ENCODE measurements at places on chromosomes 11 and 22.

- DNase-seq, result no peak
Observed at GRCh38 chr11:100833276-100833675, 146.2 kb downstream of the ARHGAP42 start.

DNA sequence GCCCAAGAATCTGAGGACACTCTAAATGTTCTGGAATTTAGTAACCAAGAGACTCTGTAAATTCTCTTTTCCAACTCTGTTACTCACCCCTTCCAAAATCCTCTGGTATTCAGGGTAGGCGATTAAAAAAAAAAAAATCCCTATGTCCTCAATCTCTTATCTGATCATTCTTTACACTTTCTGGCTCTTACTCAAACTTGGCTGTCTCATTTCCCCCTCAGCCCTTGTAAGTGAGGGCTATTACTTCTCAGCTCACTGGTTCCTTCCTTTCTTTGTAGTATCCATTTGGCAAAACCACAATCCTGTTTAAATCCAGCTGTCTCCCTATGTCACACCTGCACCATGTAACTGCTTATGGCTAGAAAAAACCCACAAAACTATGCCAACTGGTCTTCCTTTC, 12.7 kb upstream of the MSANTD2 start:
- no peak for DNase-seq

- no peak for DNase-seq
Observed at GRCh38 chr11:120539667-120540369, 28.3 kb downstream of the GRIK4 start.

DNA sequence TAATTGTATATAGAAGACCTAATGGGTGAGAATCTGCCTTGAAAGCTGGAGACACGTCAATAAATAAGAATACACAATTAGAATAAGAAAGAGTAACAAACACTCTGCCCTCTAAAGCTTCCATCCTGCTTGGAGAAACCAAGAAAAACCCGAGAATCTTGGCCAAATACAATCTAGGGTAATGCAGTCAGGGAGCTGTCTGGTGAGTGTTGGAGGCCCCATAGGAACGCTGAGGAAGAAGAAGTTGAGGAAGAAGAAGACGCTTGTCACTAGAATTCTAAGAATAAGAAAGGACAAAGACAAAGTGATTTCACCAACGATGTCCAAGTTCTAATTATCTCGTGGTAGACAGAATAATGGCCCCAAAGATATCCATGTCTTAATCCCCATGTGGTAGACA, 4485.9 kb upstream of the OR11H1 start:
- no peak for DNase-seq

DNA sequence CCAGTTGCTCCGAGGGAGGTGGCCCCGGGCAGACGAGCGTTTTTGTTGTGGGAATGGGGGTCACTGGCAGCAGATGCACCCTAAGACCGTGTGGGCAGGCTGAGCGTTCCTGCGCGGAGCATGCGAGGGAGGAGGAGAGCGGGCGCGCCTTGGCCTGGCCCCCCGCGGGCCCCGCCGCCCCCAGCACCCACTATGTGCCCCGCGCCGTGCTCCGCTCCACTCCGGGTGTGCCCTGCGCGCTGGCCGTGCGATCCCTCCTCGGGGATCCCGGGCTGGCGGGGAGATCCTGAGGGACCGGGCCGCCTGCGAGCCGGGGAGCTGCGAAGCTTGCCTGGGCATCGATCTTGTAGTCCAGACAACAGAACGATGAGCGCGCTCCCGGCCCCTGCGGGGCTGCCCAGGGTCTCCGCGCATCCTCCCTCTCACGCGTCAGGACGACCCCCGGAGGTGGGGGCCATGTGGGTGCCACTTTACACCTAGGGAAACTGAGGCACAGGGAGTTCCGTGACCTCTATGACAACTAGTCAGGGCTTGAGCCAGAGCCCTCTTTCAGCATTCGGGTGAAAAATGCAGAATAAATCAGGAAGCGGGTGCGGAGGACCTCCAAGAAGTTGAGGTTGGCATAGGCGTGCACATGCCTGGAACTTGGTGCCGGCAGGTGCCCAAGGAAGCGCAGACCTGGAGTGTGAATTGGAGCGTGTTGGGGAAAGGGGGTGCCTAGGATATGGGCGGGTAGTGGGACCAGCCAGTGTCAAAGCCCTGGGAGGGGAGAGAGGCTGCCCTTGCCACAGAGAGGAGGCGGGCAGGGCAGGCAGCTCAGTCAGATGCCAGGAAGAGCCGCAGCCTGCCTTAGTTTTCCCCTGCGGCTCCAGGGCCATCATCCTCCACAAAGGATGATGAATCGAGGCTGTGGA, 1.3 kb upstream of the KMT5B start:
- no peak for DNase-seq

DNA sequence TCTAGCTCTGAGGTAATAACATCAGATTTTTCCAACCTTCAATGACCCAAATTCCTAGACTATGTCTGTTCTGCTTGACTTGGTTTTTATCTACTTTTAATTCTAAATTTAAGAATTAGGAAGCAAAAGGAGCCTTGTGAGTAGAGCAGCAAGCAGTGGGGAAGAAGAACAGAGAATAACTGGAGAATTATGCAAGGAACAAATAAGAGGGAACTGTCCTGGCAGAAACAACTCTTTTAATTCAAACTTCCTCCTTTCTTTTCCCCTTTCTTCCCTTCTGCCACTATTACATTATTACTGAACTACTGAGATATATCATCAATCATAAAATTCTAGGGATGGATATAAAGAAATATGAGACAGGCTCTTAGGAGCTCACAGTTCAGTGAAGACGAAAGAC, 276.1 kb downstream of the SBF2 start:
- no peak for DNase-seq

GRCh38 chr11:16933756-16934603, 80.2 kb downstream of the PLEKHA7 start:
- no peak for DNase-seq

GRCh38 chr11:96097844-96098421, 174.0 kb upstream of the MTMR2 start:
- no peak for DNase-seq

DNA sequence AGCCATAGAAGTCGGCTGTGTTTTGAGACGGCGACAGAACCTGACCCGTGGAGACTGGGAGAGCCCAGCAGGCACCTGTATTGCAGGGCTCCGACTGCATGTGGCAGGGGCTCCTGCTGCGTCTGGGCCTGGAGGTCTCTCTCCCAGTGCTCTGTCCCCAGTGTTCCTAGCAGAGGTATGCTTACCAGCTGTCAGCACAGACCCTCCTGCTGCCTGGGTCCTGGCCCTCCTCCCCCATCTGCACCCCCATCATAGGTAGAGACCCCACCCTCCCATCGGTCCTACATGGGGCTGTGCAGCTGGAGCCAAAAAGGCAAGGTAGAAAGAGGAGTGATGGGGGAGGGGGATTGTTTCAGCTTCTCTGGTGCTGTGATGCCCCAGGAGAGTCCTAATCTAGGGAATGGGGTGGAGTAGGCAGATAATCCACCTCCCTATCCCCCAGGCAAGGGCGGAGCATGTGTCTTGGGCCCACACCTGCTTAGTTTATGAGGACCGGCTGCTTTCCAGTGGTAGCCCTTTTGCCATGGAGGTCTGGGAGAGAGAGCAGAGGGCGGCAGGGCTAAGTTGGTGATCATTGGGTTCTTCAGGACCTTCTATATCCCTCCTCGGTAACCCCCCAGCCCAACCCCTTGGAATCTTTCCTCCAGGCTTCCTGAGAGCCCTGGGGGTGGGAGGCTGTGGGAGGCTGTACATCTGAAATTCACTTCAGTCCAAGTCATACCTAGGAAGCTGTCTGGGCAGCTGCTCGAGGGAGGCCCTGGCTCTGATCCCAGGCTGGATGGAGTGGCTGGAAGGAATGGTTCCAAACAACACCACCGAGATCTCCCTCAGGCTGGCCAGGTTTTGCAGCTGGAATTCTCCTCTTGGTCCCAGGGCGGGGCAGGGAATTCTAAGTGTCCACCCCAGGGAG, 5.3 kb downstream of the SLC7A4 start:
- DNase-seq, result no peak

- DNase-seq, result no peak
Observed at GRCh38 chr11:126874276-126874675, 126.3 kb downstream of the KIRREL3 start.

DNA sequence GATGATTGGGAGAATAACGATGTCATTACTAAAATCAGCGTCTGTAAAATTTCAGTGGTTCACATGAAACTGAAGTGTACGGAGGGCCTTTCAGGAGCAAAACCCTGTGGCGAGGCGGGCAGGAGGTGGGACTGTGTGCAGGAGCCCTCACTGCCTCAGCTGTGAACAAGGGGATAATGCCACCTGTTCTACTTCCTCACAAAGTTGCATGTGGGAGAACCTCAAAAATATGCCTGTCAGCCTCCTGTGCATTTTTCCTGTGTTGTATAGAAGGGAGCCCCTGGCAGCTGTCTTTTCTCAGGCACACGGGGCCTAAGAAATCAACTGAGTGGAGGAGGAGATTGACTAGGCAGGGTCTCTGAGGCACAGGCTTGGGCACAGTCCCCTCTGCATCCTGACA, 43.0 kb upstream of the MYO18B start:
- no peak for DNase-seq

DNA sequence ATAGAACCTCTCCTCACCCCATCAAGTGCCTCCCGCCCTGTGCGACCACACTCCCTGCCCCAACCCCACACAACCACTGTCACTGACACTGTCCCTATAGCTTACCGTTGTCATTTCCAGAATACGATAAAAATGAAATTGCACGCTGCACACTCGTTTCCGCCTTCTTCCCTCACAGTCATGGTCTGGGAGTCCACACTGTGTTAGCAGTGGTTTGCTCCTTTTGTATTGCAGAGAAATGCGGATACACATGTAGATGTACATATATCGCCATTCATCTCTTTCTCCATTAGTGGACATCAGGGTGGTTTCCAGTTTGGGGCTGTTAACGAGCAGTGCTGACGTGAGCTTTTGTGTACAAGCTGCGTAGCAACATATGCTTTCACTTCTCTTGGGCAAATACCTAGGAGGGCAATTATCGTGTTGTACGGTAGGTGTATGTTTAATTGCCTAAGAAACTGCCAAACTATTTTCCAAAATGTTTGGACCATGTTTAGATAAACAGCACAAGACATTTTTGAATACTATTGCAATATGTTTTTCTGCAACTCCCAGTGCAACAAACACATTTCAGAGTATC, 59.2 kb upstream of the CD5 start:
- DNase-seq, result peak; percentile 59

- no peak for DNase-seq
Observed at GRCh38 chr11:8967184-8967583, 2.9 kb upstream of the TMEM9B start.

- DNase-seq, result no peak
Observed at GRCh38 chr22:44391481-44392445, 79.0 kb upstream of the SHISAL1 start.

- no peak for DNase-seq
Observed at GRCh38 chr11:96271777-96272176, 71.2 kb downstream of the MAML2 start.

GRCh38 chr11:4626207-4627099, 10.8 kb upstream of the OR51D1 start:
- peak; percentile 69 for DNase-seq

- DNase-seq, result no peak
Observed at GRCh38 chr11:90243534-90243933, 20.7 kb upstream of the CHORDC1 start.

- no peak for DNase-seq
Observed at GRCh38 chr11:66159324-66159984, 89.4 kb downstream of the PACS1 start.

GRCh38 chr11:4072668-4073285, 21.8 kb upstream of the RRM1 start:
- DNase-seq, result peak; percentile 73

- no peak for DNase-seq
Observed at GRCh38 chr11:61923166-61924063, 6.0 kb upstream of the RAB3IL1 start.

GRCh38 chr22:23779083-23779482, 6.4 kb downstream of the MMP11 start:
- DNase-seq, result no peak

- no peak for DNase-seq
Observed at GRCh38 chr11:115112754-115113153, 391.5 kb downstream of the CADM1 start.

GRCh38 chr22:39935612-39936011, 24.6 kb upstream of the TMA7B start:
- no peak for DNase-seq

DNA sequence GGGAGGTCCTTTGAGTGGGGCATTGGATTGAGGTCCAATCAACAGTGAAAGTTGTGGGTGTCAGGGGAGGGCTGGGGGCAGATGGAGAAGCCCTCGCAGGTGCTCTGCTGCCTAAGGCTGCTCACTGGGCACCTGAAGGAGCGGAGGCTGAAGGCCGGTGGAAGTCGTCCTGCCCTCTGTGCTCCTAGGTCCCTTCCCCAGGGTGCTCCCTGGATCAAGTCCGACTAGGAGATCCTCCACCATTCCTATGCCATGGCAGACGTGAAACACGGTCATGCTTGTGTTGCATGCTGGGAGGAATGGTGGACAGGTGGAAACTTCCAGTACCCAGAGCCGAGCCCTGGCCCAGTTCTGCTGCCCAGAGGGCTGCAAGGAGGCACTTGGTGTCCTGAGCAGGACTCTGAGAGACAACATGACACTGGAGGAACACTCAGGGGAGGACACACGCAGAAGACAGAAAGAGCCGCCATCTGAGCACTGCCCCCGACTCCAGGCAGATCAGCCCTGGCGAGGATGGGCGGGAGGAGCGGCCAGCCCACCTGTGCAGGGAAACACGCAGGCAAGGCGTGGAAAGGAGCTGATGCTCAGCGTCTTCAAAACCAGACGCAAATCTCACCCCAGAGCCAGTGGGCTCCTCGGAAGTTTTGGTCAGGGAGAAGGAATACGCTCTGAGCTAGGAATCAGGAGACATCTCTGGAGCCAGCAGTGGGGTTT, 786.8 kb downstream of the BRD1 start:
- no peak for DNase-seq

DNA sequence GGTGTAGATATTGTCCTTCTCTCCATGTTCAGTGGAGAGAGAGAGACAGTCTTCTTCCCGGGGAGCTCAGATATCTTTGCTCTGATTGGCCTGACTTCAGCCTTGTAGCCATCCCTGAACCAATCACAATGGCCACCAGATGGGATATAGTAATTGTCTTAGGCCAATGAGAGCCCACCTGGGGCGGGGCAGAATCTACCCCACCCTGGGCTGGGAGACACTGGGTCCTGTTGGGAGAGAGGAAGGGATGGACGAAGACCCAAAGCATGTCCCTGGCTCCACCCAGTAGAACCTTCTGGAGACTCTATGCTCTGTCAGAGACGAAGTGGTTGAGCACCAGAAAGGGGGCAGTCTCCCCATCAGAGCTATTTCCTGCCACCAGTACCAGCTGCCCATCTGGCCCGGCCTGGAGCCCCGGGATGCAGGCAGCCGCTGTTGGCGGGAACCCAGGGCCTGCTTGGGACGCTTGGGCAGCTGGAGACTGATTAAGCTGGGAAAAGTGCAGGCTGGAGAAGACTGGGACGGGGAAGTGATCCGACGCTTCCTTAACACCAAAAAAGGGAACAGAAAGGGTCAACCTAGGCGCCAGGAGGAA, 31.6 kb upstream of the CBX7 start:
- no peak for DNase-seq

GRCh38 chr22:49600891-49601431, 226.7 kb downstream of the BRD1 start:
- no peak for DNase-seq

- DNase-seq, result peak; percentile 41
Observed at GRCh38 chr11:43359422-43359818, 700 bp downstream of the TTC17 start.

All from activated CD4-positive, alpha-beta T cell treated with anti-CD3 and anti-CD28 coated beads, Interleukin-2, Interleukin-4, amounts not matched to agents 100 ng/mL and 50 ng/mL, durations not matched to agents 16 hours and 8 hours (primary cell).